ENCODE measurements at places on chromosomes 11 and 22. TPM values are rescaled to one million over a fixed set of nuclear protein-coding genes. Genes with fewer than 3 reads are reported as not detected.

Gene KCNJ5
- under 0.01 TPM for total RNA-seq

Gene AMBRA1
- total RNA-seq = 29.1 TPM

Gene TRIM49D1
- total RNA-seq = not detected

Gene SLC1A2
- 2.0 TPM for total RNA-seq

Gene GRK2
- 185 TPM for total RNA-seq

Gene OTOG
- total RNA-seq = not detected

Gene IL17REL
- not detected for total RNA-seq

Gene PDGFD
- 3.4 TPM for total RNA-seq

Gene OAF
- 13.3 TPM for total RNA-seq

Gene SMTNL1
- total RNA-seq = 0.10 TPM

Gene FOLR2
- total RNA-seq = 3.3 TPM

Gene MYEOV
- 2.3 TPM for total RNA-seq

Gene GVQW3
- 1.7 TPM for total RNA-seq

Gene RBM7
- 98.5 TPM for total RNA-seq

Gene OR52N4
- total RNA-seq = 1.0 TPM

Gene SELENOH
- 58.0 TPM for total RNA-seq

Gene MMP13
- not detected for total RNA-seq

Gene KLHL35
- total RNA-seq = 0.52 TPM

Gene ANO1
- total RNA-seq = not detected

Gene SOX10
- not detected for total RNA-seq

Gene TRPM5
- 0.10 TPM for total RNA-seq

Gene DTX4
- 5.2 TPM for total RNA-seq

Gene OR51T1
- not detected for total RNA-seq

Gene GRAP2
- 94.1 TPM for total RNA-seq

Gene ACTN3
- total RNA-seq = not detected

Gene TRIM48
- not detected for total RNA-seq

Gene OVCH2
- not detected for total RNA-seq

Gene KRTAP5-1
- total RNA-seq = not detected

Gene SYT12
- 0.10 TPM for total RNA-seq

Gene OR52J3
- total RNA-seq = not detected

Gene UCP2
- total RNA-seq = 68.7 TPM
